ENCODE measurements at places on chromosomes 1 and 21.
A peak's percentile ranks its signal among the peaks of the same experiment; 100 is the strongest.

- no peak for DNase-seq
Observed at GRCh38 chr1:167328816-167329483, 108.3 kb downstream of the POU2F1 start.

DNA sequence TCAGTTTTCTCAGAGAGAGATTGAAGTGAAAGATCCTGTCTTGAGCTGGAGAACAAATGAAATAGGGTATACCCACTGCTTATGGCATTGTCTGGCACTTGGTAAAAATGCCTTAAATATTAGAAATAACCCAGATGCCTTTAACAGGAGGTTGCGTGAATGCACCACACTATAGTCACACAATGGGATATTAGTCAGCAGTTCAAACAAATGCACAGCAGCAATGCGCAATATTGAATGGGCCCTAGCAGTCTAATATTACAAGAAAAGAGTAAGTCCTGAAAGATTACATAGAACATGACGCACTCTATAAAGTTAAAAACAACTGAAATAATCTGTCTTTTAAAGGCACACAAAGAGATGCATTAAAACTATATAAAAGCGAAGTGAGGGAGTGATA is 161.1 kb downstream of the EDEM3 start:
- DNase-seq = no peak

DNA sequence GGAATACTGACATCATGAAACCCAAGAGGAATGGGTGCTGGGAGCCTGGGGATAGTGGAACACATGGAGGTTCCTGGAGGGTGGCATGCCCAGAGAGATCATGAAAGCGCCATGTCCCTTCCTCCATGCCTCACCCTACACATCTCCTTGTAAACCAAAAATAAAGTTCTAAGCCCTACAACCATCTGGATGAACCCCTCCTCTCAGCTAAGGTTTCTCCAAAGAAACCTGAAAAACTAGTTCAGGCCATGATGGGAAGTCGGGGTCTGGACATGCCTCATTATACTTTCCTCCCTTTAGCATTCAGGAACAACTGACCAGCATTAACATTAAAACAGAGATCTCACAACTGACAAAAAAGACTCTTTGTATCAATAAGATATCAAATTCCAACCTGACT is 68.5 kb downstream of the ACBD6 start:
- DNase-seq = no peak

- peak; percentile 79 for DNase-seq
Observed at GRCh38 chr1:101238681-101239094, 1.9 kb downstream of the S1PR1 start.

- no peak for DNase-seq
Observed at GRCh38 chr1:30518186-30518585, 205.2 kb downstream of the MATN1 start.

- no peak for DNase-seq
Observed at GRCh38 chr1:201774224-201774982, 54.6 kb upstream of the IPO9 start.

DNA sequence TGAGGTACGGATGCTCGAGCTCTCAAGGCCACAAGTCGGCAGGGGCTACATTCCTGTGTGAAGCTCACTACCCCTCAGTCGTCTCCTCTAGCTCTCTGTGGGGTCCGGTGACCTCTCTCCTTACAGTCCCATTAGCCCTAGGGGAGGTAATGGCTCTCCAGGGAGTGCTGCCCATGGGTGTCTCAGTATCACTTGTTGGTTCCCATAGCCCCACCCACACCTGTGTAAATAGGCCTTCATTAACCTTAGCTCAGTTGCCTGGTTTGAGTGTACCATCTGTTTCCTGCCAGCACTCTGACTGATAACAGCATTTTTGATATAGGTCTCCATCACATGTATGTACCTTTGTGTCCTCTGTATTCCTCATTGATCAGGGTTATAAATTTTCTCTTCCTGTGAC is 133.2 kb upstream of the KCNJ15 start:
- no peak for DNase-seq

GRCh38 chr21:42105476-42106315 is 34.6 kb downstream of the UMODL1 start:
- no peak for DNase-seq

DNA sequence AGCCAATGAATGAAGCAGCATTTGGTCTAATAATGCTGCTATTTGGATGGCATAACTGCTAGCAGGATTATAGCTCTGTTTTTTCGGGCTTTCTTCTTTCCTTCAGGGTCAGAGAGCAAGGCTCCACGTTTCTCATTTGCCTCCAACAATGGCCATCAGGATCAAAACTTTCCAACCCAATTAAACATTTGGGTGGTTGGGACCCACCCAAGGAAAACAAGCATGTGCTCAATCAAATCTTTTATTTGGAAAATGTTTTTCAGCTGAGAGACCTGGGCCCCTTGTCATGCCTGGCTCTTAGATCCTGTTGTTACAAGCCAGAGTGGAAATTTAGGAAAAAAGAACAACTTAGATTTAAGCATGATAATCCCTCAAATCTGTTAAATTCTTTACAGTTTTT is 373.1 kb upstream of the USP24 start:
- DNase-seq = no peak

- DNase-seq = no peak
Observed at GRCh38 chr1:205976708-205977401, 26.3 kb downstream of the RAB7B start.

GRCh38 chr1:247494767-247495166 is 36.9 kb upstream of the OR2B11 start:
- DNase-seq = no peak

GRCh38 chr1:179810367-179810715 is 67.2 kb downstream of the FAM163A start:
- no peak for DNase-seq

DNA sequence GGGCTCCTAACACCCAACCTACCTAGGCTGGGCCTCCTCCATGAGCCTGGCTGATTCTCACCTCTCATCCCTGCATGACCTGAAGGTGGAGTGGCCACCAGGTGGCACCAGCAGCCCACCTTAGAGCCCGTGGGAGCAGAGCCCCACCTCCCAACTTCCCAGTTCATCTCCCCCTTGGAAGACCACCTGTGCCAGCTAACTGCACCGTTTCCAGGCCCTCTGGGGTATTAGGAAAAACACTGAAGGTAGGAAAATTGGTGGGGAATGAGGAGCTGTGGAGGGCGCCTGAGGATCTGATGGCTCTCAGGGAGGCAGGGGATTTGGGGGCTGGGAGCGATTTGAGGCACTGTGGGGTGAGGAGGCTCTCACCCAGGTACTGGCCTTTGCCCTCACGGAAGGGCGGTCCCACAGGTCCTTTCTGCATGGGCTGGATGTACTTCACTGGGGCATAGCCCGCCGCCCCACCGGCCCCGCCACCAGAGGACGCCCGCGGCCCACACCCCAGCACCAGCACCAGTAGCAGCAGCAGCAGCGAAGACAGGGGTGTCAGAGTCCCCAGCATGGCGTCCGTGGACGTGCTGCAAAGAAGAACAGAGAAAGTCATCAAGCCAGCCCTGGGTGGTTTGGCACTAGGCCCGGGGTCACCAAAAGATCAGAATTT is 11.1 kb downstream of the ADPRS start:
- peak; percentile 62 for DNase-seq

- DNase-seq = no peak
Observed at GRCh38 chr1:169890761-169891538, 2.7 kb downstream of the SCYL3 start.

GRCh38 chr1:171863531-171863930 is 22.2 kb downstream of the DNM3 start:
- no peak for DNase-seq

DNA sequence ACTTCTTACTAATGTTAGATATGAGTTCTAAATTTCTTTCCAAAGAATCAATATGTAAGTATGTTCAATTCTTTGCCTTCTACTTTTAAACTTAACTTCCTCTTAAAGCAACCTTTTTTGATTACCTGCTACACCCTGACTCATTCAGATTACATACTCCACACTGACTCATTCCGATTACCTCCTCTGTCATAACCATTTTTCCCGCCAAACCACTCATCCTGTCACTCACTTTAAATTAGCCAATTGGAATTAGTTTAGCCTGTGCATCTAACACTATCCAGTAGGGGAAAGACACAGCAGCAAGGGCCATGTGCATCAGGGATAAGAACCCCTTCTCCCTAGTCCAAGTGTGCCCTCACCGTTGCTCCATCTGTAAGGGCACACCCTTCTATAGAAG is 815.5 kb downstream of the BRINP3 start:
- DNase-seq = no peak

DNA sequence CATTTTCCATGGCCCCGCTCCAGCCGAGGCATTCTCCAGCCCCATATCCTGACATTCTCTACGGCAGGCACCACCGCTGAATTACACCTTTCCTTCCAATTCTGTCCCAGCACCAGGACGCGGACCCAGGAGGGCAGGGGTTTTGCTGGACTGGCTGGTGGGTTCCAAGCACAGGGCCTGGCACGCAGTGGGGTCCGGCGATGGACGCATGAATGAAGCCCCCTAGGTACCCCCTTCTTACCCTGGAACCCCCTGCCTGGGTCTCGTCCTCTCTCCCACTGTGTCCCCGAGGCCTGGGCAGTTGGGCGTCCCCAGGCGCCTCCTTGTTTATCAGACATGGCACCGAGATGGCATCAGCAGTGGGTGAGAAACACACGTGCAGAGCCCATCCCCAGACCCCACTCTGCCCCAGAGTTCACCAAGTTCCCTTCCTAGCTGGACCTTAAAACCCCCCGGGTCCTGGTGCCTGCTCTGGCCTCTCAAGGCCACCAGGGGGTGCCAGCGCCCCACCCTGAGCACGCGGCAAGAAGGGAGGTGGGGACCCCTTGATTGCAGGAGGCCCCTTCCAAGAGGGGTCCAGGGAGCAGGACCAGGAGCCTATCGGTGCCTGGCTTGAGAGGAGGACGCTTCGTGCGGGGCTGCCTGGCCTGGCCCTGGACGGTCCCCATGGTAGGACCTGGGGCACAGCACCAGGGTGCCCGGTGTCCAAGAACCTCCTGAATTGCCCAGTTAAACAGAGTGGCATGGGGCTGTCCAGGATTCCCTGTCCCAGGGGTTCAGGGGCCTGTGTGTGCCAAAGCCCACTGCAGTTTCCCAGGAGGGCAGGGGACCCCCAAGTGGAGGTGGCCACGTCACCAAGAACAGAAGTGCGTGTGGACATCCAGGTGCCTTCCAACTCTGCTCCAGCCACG is 46.1 kb downstream of the MEGF6 start:
- no peak for DNase-seq

- DNase-seq = no peak
Observed at GRCh38 chr1:231351816-231352215, 13.7 kb downstream of the SPRTN start.

DNA sequence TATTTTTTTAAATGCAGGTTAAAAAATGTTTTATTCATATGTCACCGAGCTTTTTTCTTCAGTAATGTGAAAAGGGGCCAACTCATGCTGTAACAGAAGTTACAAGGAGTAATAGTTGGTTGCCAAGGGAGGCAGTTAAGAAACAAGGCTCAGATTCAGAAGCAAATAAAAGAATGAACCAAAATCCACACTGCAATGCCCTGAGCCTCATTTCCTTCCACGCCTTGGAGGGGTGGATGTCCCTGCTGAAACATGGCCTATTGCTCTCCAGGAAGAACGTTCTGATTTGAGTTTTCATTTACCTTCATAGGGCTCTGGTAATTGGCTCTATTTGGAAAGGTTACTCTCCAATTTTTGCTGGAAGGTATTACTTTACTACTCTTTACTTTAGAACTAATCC is 24.4 kb downstream of the ALG14 start:
- no peak for DNase-seq

DNA sequence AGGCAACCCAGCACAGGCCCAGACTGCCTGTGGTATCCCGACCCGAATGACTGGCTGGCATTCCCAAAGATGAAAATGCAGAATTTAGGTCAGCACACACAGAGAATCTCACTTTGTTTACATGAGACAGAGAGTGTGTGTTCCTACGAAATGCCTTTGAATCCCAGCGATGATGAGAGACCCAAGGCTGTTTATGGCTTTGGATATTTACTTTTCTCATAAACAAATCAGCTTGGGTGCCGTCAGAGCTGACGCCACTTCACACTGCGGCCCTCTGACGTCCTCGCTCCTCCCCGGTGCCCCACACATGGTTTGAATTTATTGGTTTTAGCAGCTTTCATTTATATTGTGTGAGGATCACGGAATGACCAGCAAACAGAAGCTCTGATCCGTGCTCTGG is 18.7 kb downstream of the TRABD2B start:
- no peak for DNase-seq

DNA sequence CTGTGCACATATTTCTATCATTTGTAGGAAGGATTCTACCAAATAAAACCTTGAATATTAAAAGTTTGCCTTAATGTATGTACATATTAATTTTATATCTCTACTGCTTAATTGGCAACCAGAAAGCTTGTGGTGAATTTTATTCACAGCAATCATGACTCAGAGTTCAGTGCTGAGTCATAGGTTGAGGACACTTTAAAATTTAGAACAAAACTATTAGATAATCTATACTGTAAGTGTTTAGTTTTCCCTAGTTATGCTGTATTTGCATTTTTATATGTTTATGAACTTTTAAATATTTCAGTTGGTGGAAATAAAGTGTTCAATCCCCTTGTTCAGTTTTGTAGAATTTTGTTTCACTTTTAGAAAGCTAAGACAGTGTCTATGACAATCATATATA is 841.5 kb downstream of the KCNT2 start:
- DNase-seq = no peak

- DNase-seq = no peak
Observed at GRCh38 chr1:48726139-48726538, 50.6 kb downstream of the BEND5 start.

DNA sequence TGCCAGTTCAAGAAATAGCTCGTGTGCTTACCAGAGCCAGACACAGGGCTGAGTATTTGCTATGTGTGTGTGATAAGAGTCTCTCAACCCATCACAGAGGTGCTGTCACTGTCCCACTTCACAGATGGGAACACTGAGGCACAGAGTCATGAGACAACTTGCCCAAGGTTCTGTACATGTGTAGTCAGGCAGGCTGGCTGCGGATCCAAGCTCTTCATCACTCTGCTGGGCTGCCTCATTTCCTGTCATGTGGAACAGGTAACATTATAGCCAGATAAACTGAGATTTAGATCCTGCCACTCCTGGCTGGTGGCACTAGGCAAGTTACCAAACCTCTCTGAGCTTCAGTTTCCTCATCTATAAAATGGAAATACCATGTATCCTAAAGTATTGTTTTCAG is 77.8 kb downstream of the ITPKB start:
- DNase-seq = no peak

Measured in stimulated activated CD8-positive, alpha-beta memory T cell treated with anti-CD3 and anti-CD28 coated beads, Interleukin-4, amount 100 ng/mL, for 1 hour (primary cell).